ENCODE measurements at places on chromosomes 2 and 18.

GRCh38 chr2:128069769-128070168 lies 21.2 kb upstream of the UGGT1 start:
- no peak for DNase-seq

DNA sequence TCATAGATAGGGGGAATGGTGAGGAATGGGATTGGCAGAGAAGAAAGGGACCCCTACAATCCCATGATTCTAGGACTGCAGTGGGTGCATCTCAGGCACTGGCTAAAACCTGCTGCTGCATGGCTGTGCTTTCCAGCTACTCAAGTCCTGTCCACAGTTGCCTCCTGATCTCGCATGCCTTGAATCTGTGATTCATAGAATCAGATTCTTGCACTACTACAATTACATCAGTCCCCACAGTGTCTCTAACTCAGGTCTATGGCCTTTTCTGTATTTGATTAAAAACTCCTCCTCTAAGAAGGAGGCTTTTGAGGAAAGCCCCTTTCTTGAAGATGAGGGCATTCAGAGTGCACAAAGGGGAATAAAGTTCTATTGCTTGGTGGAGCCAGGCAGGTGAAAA lies 117.4 kb downstream of the LRATD1 start:
- DNase-seq: no peak

- no peak for DNase-seq
These were observed 232.8 kb downstream of the KLHL29 start for GRCh38 chr2:23617811-23618215.

- no peak for DNase-seq
These were observed 163.9 kb upstream of the DNMT3A start for GRCh38 chr2:25505622-25506021.

DNA sequence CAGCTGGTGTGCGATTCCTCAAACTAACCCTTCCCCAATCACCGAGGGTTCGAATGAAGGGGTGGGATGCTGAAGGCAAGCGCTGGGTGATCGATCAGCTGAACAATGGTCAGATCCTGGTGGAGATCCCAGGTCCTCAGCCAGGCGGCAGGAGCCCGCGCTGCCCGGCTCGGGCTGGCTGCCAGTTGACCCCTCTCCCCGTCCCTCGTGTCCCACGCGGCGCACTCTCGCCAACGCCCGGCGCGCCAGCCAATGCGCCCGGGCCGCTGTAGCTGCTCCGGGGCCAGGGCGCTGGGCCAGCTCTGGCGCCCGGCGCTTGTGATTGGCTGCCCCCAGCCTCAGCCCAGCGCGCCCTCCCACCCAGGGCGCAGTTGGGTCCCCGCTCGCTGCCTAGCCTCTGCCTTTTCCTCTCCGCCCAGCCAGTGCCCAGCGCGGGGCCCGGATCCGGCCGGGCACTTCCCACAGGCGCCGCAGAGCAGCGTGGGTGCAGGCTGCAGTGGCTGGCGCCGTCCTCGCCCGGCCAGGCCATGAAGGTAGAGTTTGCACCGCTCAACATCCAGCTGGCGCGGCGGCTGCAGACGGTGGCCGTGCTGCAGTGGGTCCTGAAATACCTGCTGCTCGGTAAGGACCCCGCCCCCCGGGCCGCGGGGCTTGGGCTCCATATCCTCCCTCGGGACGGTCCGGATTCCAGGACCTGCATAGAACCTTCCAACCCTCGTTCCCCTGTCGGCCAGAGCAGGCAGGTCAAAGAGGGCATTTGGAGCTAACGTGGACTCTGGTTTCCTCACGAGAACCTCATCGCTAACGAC lies at the start of gene MOGAT1:
Gene MOGAT1, plus strand, starts transcription at position 400 of the 809 bp plus-strand sequence. Its CDS starts 128 bp downstream, at position 528.
- DNase-seq: peak; percentile 41

GRCh38 chr2:68730828-68731227 lies 3.8 kb upstream of the ARHGAP25 start:
- DNase-seq: no peak

DNA sequence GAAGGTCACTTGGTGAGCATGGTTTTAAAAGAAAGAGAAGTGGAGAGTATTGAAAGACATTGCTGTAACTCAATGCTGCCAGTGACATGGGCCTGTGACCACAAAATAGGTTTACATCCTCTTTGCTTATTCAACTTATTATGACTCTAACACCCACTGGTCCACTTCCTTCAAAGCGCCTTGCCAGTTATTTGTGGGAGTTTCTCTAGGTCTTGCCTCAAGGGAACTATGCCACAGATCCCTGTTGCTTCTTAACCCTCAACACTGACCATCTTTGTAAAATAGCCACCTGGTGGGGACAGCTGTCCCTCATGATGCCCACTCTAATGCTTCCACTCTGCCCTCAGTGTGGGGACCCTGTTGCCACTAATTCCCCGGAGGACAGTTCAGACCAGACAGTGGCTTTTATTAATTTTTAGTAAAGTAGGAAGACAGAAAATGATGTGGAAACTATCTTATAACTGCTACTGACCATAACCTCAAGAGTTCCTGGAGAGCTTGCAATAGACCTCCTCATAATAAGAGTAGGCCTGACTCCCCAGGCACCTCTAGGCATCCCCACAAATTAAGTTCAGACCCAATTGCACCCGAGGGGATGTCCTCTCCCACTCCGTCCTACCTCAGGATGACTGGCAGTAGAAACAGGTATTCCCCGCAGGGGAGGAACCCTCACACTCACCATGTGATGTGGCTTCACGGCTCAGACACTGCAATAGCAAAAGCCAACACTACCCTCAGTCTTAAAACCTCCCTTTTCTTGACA lies 31.3 kb upstream of the SLC25A52 start:
- DNase-seq: peak; percentile 59

GRCh38 chr2:38828460-38828859 lies 47.3 kb downstream of the DHX57 start:
- DNase-seq: peak; percentile 24

GRCh38 chr2:128306081-128306930 lies 12.4 kb downstream of the HS6ST1 start:
- no peak for DNase-seq

DNA sequence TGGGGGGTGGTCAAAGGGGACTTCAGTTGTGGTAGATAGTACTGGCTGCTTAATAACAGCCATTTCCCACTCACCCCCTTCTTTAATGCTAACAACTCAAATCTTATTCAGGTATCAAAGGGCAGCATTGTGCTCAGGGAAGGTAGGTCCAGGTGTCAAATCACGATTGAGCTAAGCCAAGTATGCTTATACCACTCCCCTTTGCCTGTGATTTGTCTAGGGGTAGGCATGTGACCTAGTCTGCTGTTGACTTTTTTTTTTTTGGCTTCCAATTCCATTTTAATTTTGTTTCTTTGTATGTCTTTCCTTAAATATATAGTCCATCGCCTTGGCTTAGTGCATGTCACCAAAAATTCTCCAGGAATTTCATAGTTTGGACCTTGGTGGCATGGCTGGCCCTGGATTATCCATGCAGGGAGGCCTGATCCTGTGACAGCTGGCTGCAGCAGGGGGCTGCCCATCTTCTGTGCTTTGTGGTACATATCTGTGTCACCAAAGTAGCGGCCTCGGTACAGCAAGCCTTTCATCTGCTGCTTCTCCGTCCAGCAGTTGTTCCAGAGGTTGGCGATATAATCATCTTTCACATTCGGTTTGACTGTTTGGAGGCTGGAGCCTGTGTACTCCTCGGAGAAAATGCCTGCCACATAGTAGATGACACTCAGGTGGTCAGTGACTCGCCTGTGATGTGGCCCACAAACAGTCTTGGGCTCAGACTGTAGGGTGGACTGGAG lies 68.1 kb upstream of the SPRED2 start:
- DNase-seq: no peak

DNA sequence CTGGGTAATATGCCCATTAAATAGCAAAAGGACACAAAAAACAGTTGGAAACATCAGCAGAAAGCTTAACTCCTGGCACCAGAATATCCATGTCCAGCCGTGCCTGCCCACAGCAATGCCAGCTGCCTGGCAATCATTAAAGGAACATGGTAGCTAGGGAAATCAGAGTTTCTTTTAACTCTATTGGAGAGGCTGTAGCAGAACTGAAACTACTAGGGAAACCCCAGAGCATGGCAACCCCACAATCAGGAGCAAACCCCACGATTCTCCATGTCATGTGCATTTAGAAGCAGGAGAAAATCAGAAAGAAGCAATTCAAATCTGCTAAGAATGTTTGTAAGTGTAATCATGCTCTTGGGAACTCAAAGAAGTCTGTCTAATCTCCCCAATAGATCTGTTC lies 409.0 kb upstream of the SMIM21 start:
- no peak for DNase-seq

GRCh38 chr2:86037141-86037794 lies 68.4 kb downstream of the POLR1A start:
- peak; percentile 84 for DNase-seq

DNA sequence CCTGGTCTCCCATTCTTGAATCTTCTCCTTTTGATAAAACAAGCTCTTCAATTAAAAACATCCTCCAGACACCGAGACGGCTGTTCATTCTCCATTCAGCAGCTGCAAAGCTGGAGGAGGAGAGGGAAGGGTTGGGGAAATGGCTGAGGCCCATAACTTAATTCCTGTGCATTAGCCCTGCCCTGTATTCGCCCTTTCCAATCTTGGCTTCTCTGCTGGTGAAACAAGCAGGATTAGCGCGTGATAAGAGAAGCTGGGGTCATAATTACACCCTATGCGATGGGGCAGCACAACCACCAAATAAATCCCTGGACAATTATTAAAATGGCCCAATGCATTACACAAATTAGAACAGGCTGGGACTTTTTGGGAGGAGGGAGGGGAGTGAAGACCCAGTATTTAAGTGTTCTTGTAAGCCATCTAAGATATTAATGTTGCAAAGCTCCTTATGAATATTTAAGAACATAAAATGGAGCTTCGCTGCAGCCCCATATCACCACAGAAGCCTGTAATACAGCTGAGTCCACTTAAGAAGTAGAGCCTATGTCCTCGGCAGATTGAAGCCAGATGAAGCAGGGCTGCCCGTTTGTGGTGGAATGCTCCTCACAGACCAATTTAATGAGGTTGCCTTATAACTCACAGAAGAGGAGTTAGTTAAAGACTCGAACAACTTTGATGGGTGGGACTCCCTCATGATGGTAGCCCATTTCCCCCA lies 176.6 kb upstream of the SKOR2 start:
- no peak for DNase-seq

- no peak for DNase-seq
These were observed 23.3 kb downstream of the CHST10 start for GRCh38 chr2:100394111-100394641.

DNA sequence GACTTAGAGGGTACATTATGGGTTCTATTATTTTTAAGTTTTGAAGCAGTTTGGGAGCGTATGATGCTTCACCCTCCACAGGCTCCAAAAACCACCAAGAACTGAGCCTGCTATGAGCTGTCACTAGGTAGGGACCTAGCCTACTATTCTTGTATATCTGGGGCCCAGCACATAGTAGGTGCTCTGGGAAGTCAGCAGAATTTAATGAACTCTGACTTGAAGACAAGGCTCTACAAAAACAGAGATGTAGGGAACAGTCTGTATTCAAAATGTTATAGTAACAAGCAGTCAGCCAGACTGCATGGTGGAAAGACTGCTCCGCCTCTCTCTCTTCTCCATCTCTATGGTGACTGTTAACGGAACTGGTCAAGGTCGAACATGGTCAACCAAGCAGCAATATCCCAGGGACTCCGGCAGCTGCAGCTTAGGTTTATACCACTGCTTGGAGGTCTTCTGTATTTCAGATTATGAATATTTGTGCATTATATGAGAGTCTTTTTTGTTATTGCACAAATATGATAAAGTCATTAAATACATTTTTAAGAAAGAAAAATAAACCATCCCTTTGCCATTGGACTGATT lies 22.2 kb upstream of the YWHAQ start:
- DNase-seq: no peak

Measured in hematopoietic multipotent progenitor cell treated with erythropoietin and hydrocortisone succinate and interleukin-3 and kit ligand, for 4 days (in vitro differentiated cells).